ENCODE measurements at places on chromosomes 5 and 9. TPM values are rescaled to one million over a fixed set of nuclear protein-coding genes. Genes with fewer than 3 reads are reported as not detected.

Gene PCDHGA8
- not detected for total RNA-seq

Gene FOXI1
- total RNA-seq: not detected

Gene REEP2
- total RNA-seq: 23.9 TPM

Gene ZNF879
- 1.4 TPM for total RNA-seq

Gene CTXN3
- total RNA-seq: not detected

Gene PCDHGC4
- total RNA-seq: not detected

Gene SLCO6A1
- total RNA-seq: not detected

Gene ORM1
- total RNA-seq: not detected

Gene ZNF300
- total RNA-seq: not detected

Gene TMEFF1
- 24.6 TPM for total RNA-seq

Gene EGFLAM
- not detected for total RNA-seq

Gene SLIT3
- total RNA-seq: 0.03 TPM

Gene CACNA1B
- 1.9 TPM for total RNA-seq

Gene ZBED3
- 10.9 TPM for total RNA-seq

Gene FRRS1L
- not detected for total RNA-seq

Gene DUSP1
- 36.6 TPM for total RNA-seq

Gene SOX30
- total RNA-seq: not detected

Gene PITX1
- total RNA-seq: 60.2 TPM

Gene CDH9
- not detected for total RNA-seq

Gene HK3
- not detected for total RNA-seq

Gene IFNB1
- total RNA-seq: not detected

Gene PAXX
- total RNA-seq: 79.6 TPM

Gene SREK1
- 12.1 TPM for total RNA-seq

Gene RNF183
- not detected for total RNA-seq

Gene SH2D3C
- 4.6 TPM for total RNA-seq

Gene ANKRD55
- not detected for total RNA-seq

Gene PDLIM4
- not detected for total RNA-seq

Gene GNAQ
- total RNA-seq: 17.8 TPM

Gene UQCRQ
- 108 TPM for total RNA-seq

Gene PCDHGC5
- total RNA-seq: 0.18 TPM

Gene PCDHGB6
- not detected for total RNA-seq

Gene MOB3B
- total RNA-seq: not detected

Gene CD274
- not detected for total RNA-seq

Gene COX7C
- total RNA-seq: 533 TPM

Gene GPR151
- not detected for total RNA-seq

Gene PCDHAC1
- 9.5 TPM for total RNA-seq

Gene PIP5K1B
- total RNA-seq: not detected

Gene POLE3
- 94.5 TPM for total RNA-seq

Gene PRDM9
- not detected for total RNA-seq

Gene GGTA1
- not detected for total RNA-seq

Gene FOXD1
- 11.8 TPM for total RNA-seq

Gene MLANA
- total RNA-seq: not detected

Gene COL5A1
- 0.58 TPM for total RNA-seq

Gene CDX1
- not detected for total RNA-seq

Gene CFAP77
- total RNA-seq: not detected

Gene SOHLH1
- total RNA-seq: not detected

Gene FAT2
- total RNA-seq: not detected

Gene WWC1
- total RNA-seq: 46.3 TPM

Gene PNPLA7
- not detected for total RNA-seq

Gene SUSD3
- not detected for total RNA-seq

Gene PCDHAC2
- total RNA-seq: 7.8 TPM

Measured in G401 (cell line).